ENCODE measurements at places on chromosomes 3 and 15. TPM values are rescaled to one million over a fixed set of nuclear protein-coding genes. Genes with fewer than 3 reads are reported as not detected.

Gene HESX1
- 0.77 TPM for total RNA-seq

Gene ZNF502
- 3.6 TPM for total RNA-seq

Gene ADIPOQ
- total RNA-seq: 4.0 TPM

- DNase-seq: no peak
Measured at GRCh38 chr15:67931861-67932260, 92.0 kb upstream of the RNU6-1 start.

DNA sequence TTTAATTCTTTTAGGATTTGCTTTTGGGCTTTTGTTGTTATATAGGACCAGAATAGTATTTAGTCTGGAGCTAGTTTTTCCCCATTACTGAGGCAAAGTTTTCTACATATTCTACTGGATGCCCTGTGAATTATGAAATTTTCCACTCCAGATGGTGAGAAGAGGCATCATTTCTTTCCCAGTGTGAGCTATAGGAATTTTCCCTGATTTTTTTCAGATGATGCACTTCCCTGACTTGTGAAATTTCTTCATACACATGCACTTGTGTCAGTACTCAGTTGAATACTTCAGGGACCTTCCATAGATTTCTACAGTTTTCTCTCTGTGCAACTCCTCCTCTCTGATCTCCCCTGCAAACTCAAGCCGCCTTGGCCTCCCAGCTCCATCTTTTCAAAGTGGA lies 73.7 kb upstream of the SLCO2A1 start:
- no peak for DNase-seq

DNA sequence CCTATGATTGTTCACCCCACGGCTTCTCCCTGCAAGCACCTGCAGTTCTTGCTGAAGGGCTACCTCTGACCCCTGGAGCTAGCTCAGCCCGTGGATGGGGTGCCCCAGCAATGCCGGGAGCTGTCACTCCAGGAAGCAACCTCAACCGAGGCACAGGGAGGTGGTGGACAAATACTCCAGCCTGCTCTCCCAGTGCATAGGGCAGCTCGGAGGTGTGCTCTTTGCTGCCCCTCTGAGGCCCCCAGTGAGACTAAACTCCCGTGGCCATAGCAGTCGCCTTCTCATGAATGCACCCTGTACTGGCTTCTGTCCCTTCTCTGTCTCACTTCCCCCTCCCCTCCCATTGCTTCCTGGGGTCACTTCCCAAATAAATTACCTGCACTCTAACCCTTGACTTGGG lies 48.5 kb downstream of the LINGO1 start:
- no peak for DNase-seq

DNA sequence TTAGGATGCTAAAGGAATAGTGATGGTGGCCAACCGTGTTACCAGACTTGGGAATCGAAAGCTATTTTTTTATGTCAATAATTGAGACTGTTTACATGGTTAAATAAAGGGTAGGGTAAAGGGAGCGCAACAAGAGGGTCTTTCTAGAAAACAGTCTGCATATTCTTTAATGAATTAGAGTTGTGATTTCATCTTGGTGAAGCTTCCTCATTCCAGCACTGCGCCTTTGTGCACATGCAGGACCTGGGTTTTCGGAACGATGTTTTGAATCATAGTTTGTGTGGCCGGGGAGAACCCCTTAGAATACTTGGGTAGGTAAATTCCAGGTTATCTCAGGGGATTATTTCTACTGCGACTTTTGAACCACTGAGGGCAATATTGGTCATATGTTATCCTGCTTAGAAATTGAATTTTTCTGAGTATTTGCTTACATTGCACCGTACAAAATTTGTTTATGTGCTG lies 1.3 kb downstream of the PIK3CA start:
- no peak for DNase-seq
